ENCODE measurements at places on chromosomes 2 and 18. TPM values are rescaled to one million over a fixed set of nuclear protein-coding genes. Genes with fewer than 3 reads are reported as not detected.

GRCh38 chr2:18763338-18763737 lies 174.0 kb upstream of the NT5C1B start:
- DNase-seq: no peak

DNA sequence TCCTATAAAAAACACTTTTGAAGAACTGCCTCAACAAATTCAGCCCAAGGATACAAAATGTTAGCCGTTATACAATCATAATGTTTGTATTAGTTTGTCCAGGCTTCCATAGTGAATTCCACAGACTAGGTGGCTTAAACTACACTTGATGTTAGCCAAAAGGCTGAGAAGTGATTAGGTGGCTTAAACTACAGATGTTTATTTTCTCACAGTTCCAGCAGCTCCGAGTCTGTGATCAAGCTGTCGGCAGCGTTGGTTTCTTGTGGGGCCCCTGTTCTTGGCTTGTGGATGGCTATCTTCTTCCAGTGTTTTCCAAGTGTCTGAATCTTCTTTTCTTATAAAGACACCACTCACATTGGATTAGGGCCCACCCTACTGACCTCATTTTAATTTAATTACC lies 31.5 kb upstream of the MFF start:
- DNase-seq: no peak

GRCh38 chr2:11344956-11345677 lies 681 bp upstream of the ROCK2 start:
- no peak for DNase-seq

GRCh38 chr2:220064111-220065030 lies 436.9 kb downstream of the SLC4A3 start:
- no peak for DNase-seq

- peak; percentile 90 for DNase-seq
Measured at GRCh38 chr2:159904127-159904958, 106.3 kb upstream of the CD302 start.

GRCh38 chr2:80525152-80525551 lies 220.6 kb upstream of the LRRTM1 start:
- DNase-seq: no peak

Gene ARID5A
- 79.4 TPM for total RNA-seq

GRCh38 chr2:183866666-183867065 lies 731.7 kb upstream of the ZNF804A start:
- DNase-seq: no peak

- DNase-seq: no peak
Measured at GRCh38 chr2:45353879-45354278, 257.2 kb downstream of the SRBD1 start.

- no peak for DNase-seq
Measured at GRCh38 chr18:38464024-38464423, 898.4 kb upstream of the CELF4 start.

Gene GKN1
- total RNA-seq: not detected

GRCh38 chr2:105455488-105456003 lies 56.7 kb upstream of the FHL2 start:
- no peak for DNase-seq

DNA sequence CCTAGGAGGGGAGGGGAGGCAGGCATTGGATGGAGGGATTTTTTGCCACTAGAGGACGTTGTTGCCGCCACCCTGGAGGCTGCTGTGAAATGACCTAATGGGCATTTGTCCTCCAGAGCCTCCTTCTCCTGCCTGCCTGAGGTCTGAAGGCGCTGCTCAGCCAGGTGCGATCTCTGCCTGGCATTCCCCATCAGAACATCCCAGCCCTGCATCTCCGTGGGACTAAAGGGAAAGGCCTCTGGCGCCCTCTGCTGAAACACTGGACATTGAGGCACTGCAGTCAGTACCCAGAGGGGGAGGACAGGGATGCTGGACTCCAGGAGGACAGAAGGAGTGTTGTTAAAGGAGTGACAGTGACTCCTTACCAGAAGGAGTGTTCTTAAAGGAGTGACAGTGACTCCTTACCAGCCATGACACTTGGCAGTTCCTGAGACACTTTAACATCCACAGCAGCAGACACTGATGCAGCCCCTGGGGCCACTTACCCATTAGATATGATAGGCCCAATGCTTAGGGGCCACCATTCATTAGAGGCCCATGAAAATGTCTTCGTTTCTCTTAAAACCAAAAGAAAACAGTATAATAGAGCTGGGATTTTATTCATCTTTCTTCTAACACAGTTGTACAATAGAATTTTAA lies 17.0 kb downstream of the THNSL2 start:
- no peak for DNase-seq

GRCh38 chr2:208086029-208086428 lies 38.3 kb downstream of the CRYGD start:
- DNase-seq: no peak

DNA sequence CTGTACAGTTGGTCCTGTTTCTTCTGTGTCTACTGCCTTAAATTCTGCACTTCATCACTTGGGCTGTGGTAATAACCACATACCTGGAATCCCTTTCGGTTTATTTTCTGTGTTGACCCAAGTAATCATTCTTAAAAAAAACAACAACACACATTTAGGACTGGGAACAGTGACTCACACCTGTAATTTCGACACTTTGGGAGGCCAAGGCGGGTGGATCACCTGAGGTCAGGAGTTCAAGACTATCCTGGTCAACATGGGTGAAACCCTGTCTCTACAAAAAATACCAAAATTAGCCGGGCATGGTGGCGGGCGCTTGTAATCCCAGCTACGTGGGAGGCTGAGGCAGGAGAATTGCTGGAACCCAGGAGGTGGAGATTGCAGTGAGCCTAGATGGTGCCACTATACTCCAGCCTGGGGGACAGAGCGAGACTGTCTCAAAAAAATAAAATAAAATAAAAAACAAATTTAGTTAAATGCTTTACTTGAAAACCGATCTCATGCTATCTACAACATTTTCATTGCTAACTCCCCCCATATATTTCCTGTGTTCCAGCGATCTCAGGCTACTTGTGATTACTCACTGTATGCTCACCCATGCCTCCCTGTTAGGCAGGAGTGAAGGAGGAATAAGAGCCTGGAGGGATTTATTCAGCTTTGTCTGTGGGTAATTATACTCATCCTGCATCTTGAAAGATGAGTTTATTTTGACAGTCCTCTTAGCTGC lies 18.2 kb downstream of the ACSL3 start:
- DNase-seq: no peak

Gene LYPD6
- total RNA-seq: 0.16 TPM

DNA sequence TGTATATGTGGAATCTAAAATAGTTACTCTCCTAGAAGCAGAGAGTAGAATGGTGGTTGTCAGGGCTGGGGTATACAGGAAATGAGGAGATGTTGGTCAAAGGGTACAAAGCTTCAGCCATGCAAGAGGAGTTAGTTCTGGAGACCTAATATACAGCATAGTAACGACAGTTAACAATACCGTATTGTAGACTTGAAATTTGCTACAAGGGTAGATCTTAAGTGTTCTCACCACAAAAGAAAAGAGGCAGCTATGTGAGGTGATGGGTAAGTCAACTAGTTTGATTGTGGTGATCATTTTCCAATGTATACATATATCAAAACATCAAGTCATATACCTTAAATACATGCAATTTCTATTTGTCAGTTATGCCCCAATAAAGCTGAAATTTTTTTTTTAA lies 98.2 kb upstream of the CYP1B1 start:
- no peak for DNase-seq

DNA sequence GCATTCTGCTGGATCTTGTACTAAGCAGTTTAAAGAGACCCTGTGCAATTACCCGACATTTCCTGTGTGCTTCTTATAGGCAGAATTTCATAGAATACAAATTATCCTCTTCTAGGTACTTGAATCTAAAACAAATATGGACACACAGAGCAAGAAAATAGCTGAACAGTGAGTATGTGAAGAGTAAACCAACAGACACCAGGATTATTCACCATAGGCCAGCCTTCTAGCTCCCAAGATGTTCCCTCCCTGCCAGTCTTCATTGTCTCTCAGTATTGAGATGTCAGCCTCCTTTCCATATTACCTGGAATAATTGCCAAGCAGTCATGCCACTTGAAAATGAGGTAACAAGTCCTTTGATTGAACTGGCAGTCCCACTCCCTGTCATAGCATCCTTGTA lies 187.1 kb downstream of the PTPRM start:
- no peak for DNase-seq

GRCh38 chr2:222671259-222672067 lies at the start of gene MOGAT1:
Gene MOGAT1, plus strand, starts transcription at chr2:222671658. Its CDS starts 128 bp downstream, at chr2:222671786.
- peak; percentile 81 for DNase-seq

- DNase-seq: no peak
Measured at GRCh38 chr2:9238591-9239326, 32.1 kb downstream of the ASAP2 start.

Gene SGPP2
- total RNA-seq: 1.0 TPM

GRCh38 chr2:69977186-69977585 lies 15.8 kb upstream of the ASPRV1 start:
- DNase-seq: peak; percentile 89

- DNase-seq: no peak
Measured at GRCh38 chr2:88125924-88126771, 1.7 kb downstream of the FABP1 start.

DNA sequence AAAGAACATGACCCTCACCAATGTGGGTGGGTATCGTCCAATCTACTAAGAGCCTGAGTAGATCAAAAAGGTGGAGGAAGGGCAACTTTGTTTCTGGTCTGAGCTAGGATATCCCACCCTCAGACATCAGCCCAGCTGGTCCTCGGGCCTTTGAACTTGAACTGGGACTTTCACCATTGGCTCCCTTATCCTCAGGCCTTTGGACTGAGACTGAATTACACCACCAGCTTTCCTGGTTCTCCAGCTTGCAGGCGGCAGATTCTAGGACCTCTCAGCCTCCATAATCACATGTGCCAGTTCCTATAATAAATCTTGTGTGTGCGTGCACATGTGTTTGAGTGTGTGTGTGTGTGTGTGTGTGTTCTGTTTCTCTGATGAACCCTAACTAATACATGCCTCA lies 10.6 kb downstream of the MGAT4A start:
- no peak for DNase-seq

- no peak for DNase-seq
Measured at GRCh38 chr2:160254189-160254762, 54.2 kb upstream of the ITGB6 start.

- DNase-seq: no peak
Measured at GRCh38 chr2:10557506-10558265, 109.6 kb upstream of the ODC1 start.

DNA sequence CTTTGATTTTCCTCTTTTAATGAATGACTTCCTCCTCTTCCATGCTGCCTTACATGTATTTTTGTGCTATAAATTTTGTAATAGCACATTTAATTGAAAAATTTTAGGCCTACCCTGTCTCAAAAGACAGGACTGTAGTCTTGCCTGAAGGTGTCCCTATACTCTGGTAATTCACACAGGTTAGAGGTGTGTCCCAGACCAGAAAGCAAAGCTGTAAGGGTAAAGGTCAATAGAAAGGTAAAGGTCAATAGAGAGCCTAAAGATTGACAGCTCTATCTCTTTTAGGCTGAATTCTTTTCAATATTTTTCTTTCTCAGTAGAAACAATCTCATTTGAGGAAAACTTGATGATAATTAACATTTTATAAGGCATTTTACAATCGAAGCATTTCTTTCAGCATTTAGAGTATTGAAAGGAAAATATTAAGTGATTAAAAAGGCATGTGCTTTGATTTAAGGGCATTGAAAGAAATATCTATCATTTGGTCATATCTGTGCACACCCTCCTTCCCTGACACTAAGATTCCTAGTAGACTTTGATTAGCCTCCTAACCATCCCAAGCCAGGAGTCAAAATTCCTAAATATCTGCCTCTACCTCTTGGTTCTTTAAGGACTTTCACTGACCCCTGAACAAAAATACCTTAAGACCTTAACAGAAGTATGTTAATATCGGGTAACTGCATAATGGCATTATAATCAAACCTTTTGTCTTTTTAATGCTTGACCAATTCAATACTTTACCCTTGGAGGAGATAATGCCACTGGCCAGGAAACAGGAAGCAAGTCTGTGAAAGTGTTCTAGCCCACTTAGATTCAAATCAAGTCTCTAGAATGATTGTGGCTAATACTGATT lies 161.8 kb upstream of the DTNA start:
- DNase-seq: no peak

GRCh38 chr2:64722291-64723044 lies 68.8 kb upstream of the SERTAD2 start:
- no peak for DNase-seq

DNA sequence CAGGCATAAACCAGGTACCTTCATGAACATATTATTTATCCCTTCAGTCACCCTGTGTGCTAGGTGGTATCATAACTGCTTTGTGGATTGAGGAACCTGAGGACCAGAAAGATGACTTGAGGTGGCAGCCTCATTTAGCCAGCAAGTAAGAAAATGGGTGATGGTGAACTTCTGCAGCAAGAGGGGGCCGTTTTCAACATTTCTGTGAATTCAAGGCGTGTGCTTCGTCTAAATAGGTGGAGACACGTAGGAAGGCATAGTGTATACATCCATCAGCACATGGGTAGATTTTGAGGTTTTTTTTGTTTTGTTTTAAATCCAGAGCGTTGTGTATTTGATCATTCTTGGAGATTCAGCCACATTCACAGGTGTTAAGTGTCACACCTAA lies 118.7 kb downstream of the SPTBN1 start:
- DNase-seq: no peak

Gene RAPGEF4
- 12.6 TPM for total RNA-seq

Gene LINC00305
- total RNA-seq: not detected

DNA sequence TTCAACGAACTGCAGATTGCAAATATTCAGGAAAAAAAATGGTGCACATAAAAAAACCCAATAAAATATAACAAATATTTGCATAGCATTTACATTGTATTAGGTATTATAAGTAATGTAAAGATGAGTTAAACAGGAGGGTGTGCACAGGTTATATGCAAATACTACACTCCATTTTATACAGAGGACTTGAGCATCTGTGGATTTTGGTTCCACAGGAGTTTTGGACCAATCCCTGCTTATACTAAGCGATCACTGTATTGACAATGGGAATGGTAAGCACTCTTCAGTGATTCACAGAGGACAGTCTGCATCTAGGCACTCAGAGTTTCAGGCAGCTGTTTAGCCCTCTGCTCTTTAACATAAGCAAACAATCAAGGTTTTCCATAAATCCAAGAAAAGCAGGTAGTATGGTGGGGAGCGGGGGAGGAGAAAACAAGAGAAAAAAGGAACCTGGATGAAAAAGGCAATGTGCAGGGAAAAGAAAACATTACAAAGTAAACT lies 206.0 kb upstream of the PARD3B start:
- DNase-seq: no peak

- DNase-seq: no peak
Measured at GRCh38 chr2:189178726-189179569, 613 bp downstream of the COL5A2 start.
